ENCODE measurements at places on chromosomes 7 and 10. TPM values are rescaled to one million over a fixed set of nuclear protein-coding genes. Genes with fewer than 3 reads are reported as not detected.

GRCh38 chr7:102024769-102025391 is 207.5 kb downstream of the CUX1 start:
- DNase-seq, result no peak

- DNase-seq, result no peak
Measured at GRCh38 chr7:20661884-20662283, 46.4 kb downstream of the ABCB5 start.

The MUC12 gene
- 7.8 TPM for total RNA-seq

DNA sequence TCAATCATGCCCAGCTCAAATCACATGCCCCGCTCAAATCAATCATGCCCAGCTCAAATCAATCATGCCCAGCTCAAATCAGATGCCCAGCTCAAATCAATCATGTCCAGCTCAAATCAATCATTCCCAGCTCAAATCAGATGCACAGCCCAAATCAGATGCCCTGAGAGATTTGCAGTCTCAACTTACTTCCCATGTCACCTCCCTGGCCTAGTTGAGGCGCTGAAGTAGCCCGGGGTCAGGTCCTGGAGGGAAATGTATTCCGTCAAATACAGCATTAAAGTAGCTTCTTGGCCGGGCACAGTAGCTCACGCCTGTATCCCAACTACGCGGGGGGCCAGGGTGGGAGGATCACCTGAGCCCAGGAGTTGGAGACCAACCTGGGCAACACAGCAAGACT is 15.7 kb upstream of the PRKAR1B start:
- no peak for DNase-seq

GRCh38 chr10:4851846-4852245 is 25.8 kb downstream of the AKR1E2 start:
- DNase-seq, result no peak

DNA sequence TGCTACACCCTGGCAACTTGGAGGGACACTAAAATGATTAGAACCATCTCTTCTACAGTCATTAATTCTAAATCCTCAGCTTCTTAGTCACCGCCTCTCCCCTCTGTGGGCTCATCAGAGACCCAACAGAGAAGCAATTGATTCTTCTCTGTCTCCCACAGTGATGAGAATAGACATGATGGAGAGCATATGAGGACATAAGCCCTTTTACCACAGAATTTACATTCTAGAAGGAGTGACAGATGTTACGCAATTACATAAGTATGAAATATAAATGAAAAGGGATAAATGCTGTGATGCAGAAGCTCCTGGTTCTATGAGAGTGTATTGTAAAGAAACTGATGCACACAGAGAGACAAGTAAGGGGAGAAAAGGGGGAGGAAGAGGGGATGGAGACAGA is 18.1 kb upstream of the ABCB5 start:
- DNase-seq, result no peak

- DNase-seq, result no peak
Measured at GRCh38 chr10:35012781-35013180, 77.4 kb downstream of the CUL2 start.

- no peak for DNase-seq
Measured at GRCh38 chr7:36171503-36171902, 18.4 kb downstream of the EEPD1 start.

DNA sequence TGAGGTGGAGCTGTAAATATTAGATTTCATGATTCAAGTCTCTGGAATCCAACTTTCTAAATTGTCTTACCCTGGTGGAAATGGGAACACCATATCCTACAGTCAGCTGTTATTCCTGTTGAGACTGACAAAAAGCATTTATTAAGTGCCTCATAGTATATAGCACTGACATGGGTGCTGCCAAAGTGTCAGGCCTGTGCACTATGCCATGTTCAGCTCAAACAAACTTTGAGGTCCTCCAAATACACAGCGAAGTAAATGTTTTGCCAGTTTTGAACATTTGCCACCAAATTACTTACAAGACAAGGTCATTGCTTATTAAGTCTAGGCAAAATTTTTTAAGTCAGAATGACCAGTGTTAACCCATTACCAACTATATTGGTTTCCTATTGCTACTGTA is 162.9 kb upstream of the SLC25A13 start:
- no peak for DNase-seq

DNA sequence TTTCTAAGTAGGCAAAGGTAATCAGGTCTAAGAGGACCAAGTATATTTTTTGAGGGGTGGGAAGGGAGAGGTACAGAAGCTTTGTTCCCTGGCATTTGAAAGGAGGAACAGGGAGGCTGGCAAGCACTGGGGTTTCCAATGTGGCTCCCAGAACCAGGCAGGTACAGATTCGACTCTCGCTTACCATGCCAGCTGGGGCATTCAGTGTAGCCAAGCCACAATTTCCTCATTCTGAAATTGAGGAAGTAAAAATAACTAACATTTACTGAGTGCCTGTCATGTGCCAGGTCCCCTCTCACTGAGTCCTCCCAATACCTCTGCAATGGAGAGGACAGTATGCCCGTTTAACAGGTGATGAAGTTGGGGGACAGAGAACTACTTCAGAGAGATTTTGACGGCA is 45.9 kb upstream of the BET1 start:
- no peak for DNase-seq

All from neural crest cell (in vitro differentiated cells).